Suppressor macrophage (primary cell): ENCODE measurements at places on chromosomes 16 and 17.

DNA sequence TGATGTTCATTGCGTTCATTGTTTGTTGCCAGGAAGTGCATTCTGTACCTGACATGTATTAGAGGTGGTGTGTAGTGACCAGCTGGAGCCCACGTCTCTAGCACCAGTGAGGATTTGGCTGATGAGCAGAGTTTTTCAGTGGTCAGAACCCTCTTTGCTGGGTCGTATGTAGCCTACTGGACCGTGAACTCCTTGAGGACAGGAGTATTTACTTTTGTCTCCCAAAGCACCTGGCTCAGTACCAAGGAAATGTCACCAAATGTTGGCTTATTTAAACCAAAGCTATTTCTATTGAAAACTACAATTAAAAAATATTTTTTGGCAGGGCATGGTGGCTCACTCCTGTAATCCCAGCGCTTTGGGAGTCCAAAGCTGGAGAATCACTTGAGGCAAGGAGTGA is 262.7 kb downstream of the SNX29 start:
- no peak for DNase-seq

- DNase-seq, result no peak
These were observed 207.4 kb downstream of the RPTOR start for GRCh38 chr17:80751946-80752581.

GRCh38 chr17:4897785-4898184 is 1.6 kb upstream of the C17orf107 start:
- no peak for DNase-seq

DNA sequence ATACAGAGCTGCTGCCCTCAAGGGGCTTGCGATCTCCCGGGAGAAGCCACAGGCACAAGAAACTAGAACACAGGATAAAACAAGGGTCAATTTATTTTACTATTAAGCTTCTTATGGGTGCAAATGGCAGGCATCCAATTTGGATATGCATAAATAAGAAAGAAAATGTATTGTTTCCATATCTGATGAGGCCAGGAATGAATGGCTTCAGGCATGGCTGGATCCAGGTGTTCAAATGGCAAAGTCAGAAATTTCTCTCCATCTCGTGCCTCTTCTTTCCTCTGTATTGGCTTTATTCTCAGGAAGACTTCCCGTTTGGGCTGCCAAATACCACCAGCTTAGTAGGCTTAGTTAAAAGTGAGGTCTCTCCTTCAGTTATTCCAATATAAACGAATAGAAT is 43.1 kb downstream of the SCNN1B start:
- DNase-seq, result no peak

- DNase-seq, result no peak
These were observed 13.3 kb upstream of the CCDC144A start for GRCh38 chr17:16676676-16677268.

GRCh38 chr17:29138184-29138955 is 41.8 kb downstream of the MYO18A start:
- peak; percentile 44 for DNase-seq

- no peak for DNase-seq
These were observed 499 bp upstream of the HLF start for GRCh38 chr17:55264278-55264644.

- peak; percentile 77 for DNase-seq
These were observed 3.1 kb downstream of the RAB11FIP4 start for GRCh38 chr17:31394544-31394943.

- no peak for DNase-seq
These were observed 12.1 kb downstream of the PIMREG start for GRCh38 chr17:6456321-6456720.

DNA sequence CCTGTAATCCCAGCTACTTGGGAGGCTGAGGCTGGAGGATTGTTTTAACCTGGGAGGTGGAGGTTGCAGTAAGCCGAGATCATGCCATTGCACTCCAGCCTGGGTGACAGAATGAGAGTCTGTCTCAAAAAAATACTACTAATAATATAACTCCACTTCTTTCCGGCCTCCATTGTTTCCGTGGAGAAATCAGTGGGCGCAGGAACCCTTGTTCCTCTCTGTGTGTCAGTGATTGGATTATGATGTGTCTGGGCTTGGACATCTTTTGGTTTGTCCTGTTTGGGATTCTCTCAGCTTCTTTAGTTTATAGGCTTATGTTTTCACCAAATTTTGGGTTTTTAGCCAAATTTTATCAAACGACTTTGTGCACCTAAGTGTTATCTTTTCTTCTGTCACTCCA is 36.8 kb downstream of the ACSF3 start:
- DNase-seq, result no peak

DNA sequence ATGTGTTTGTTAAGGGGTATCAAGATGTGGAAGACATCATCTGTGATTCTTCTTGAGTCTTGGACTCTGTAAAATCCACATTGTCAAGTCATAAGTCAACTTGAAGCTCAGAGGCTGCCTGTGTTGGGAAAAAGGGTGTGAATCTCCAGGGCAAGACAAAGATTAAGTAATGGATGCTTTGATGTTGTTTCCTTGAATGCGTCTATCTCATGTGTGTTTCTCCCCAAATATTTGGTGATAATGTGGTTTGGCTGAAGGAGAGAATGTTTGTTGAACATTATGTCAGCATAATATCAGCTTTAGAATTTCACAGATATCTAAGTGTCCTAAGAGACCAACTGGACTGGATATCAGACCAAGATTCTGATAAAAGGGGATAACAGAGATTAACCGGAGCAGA is 24.1 kb upstream of the KCNJ16 start:
- no peak for DNase-seq

- no peak for DNase-seq
These were observed 94.9 kb upstream of the GOT2 start for GRCh38 chr16:58828901-58829545.

- DNase-seq, result no peak
These were observed 11.5 kb upstream of the RFFL start for GRCh38 chr17:35074711-35075707.

DNA sequence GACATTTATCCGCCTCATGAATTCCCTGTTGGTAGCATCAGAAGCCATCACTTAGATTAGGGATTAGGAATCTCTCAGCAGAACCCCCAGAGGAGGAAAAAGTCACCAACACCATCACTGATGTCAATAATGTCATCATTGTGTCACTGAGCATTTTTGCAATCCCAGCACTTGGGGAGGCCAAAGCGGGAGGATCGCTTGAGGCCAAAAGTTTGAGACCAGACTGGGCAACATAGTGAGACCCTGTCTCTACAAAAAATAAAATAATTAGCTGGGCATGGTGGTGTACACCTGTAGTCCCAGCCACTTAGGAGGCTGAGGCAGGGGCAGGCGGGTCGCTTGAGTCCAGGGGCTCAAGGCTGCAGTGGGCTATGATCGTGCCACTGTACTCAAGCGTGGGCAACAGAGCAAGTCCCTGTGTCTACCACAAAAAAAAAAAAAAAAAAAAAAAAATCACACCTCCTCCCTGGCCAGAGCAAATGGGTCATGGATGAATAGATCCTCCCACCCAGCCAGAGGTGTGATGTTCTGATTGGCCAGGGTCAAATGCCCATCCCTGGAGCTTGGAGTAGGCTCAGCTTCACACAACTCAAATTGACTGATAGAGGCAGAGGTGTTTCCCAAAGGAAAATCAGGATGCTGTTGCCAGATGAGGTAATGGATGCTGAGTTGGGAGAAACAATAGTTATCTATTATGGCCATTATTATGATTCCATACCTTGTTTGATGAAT is 31.6 kb downstream of the VWA3A start:
- DNase-seq, result no peak

DNA sequence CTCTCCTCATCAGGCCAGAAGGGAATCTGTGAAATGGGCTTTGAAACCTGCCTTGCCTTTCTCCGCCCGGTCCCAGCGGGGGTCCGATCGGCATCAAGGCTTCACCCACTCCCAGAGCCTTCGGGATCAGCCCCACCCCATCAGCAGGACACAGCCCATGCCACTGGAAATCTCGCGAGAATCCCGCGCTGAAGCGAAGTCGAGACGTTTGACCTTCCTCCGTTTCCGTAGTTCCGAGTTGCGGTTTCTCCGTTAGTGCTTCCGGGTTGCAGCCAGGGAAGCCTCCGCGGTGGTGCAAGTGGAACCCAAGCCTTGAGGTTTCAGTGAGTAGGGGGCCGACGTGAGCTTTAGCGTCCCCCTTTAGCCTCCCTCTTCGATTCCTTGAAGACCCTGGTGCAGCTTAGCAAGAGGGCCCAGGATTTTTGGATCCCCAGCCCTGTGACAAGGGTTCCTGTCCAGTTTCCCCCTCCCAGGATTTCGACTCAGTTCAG is at the start of gene COASY:
TSS of gene COASY (plus strand) at position 252 of the 491 bp plus-strand sequence. CDS start 475 bp downstream, outside the sequence.
- DNase-seq, result peak; percentile 98

DNA sequence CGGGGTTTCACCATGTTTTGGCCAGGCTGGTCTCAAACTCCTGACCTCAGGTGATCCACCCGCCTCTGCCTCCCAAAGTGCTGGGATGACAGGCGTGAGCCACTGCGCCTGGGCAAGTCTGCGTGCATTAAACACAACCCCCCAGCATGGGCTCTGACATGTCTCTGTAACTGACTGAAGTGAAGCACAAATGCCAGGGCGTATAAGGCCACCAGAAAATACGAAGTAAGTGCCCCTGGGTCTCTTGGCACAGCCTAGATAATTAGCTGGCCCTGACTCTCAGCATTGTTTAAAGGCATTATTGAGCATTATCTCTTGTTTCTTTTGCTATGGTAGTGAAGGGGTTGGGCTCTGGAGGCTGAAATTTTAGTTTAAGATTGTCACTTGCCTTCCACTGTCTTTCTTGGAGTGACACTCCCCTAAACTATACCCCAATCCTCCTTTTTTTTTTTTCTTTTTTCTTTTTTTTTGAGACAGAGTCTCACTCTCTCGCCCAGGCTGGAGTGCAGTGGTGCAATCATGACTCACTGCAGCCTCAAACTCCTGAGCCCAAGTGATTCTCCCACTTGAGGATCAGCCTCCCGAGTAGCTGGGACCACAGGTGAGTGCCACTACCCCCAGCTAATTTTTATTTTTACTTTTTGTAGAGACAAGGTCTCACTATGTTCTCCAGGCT is 8.2 kb upstream of the SEC14L1 start:
- DNase-seq, result no peak

DNA sequence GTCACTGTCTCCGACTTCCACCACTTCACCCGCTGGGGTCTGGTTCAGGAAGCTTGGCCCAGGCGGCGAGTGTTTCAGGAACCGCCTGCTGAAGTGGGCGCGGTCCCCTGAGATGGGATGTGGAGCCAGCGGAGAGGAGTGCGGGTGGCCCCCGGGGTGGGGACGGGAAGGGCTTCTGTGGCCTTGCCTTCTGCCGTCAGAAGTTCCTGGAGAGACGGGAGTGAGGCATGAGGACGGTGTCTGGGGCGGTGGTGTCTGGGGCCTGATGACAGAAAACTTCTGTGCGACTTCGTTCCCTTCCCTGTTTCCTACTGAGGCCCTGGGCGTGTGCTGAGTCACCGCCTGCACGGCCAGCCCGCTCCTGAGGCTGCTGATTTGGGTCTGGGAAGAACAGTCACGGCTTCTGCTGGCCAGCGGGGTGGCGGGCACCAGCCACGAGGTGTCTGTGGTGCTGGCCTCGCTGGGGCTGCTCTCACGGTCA is 12.3 kb upstream of the NLRC3 start:
- peak; percentile 93 for DNase-seq

- no peak for DNase-seq
These were observed 93.4 kb upstream of the METRNL start for GRCh38 chr17:82985973-82986372.

DNA sequence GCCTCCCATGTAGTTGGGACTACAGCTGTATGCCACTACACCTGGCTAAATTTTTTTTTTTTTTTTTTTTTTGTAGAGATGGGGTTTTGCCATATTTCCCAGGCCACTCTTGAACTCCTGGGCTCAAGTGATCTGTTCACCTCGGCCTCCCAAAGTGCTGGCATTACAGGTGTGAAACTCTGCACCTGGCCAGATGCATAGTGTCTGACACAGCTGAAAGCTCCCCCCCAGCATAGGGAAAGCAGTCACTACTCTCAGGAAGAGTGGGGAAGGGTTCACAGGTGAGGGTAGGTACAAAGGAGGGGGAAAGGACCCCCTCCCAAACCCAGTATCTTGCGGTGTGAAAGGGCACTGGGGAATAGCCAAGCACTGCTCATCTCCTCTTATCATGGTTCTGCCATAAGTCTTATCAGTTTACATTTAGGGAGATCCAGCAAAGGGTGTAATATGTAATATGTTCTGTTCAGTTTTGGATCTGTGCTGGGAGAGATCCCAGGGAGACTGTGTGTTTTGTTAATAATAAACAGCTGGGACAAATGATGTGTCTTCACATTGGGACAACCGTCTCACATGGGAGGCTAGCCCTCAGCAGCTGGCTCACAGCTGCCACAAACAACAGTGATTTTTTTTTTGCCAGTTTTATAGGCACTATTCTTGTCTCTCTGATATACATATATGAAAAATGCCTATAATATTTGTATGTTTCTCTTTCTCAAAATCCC is 6.8 kb upstream of the CAVIN1 start:
- DNase-seq, result no peak

DNA sequence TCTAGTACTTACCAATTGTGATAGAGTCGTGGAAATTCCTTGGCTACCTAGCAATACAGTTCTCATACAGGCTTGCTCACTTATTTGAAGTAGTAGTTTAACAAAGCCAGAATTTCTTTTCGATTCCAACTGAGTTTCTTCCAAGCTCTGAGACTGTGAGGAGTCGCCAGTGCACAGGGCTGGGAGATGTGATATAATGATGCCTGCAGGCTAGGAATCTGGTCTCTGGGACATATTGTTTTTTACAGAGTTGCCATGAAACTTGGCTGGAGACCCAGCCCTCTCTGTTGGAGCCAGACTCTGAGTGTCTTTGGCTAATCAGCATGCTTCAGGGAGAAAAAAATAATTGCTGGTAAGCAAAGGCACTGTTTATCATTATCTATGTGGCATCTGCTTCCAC is 698.8 kb upstream of the GOT2 start:
- no peak for DNase-seq

DNA sequence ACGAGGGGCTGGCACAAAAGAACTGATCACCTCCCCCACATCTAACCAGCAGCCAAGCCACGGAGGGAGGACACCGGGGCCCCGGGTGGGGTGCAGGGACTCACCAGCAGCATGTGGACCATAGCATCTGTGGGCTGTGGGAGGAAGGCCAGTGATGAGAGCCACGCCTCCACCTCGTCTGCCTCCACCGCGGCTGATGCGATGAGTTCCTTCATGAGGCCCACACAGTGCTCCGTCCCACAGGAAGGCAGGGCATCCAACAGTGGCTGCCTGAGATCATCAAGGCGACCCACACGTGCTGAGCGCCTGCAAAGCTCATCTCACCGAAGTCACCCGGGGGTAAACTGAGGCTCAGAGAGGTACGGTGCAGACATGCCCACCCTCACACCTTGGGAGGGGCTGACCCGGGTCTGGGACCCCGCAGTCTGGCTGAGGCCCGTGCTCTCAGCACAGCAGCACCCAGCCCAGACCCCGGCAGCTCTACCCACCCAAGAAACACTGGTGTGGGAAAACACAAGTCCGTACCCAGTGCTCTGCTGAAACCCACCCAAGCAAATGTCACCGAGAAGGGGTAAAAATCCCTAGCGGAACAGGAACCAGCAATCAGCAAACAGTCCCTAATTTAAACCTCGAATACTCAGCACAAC is 85.9 kb downstream of the LITAF start:
- peak; percentile 47 for DNase-seq
